ENCODE measurements at places on chromosomes 7 and 10.

- no peak for DNase-seq
Observed at GRCh38 chr10:92203919-92204623, 86.8 kb downstream of the CPEB3 start.

DNA sequence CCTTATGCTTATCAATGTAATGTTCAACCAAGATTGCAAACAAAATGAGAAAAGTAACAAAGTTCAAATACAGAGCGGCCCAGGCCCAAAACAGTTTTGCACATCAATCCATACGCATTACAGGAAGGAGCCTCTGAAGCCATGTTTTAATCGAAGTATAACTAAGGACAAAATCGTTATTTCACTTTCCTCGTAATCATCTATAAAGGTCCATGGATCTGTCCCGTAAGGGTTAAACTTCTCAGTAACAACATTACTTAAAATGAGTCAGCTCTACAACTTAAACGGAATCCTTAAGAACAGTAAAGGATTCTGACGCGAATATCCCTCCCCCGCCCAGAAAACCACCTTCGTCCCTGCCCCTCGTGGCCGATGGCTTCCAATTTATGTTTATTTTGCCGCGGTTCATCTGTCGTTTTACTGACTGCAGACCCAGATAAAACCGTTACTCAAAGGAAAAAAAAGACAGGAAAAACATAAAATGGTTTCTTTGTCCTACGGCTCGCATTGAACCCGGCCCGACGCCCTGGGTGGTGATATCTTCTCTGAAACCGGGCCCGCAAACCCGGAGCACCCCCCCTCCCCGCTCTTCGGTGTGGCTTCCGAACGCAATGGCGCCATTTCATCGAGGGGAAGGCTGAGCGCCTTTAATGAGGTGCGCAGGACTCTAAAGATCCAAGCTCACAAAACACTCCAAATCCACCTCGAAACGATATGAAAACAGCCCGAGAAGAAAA lies 1.1 kb downstream of the HNRNPA2B1 start:
- no peak for DNase-seq

DNA sequence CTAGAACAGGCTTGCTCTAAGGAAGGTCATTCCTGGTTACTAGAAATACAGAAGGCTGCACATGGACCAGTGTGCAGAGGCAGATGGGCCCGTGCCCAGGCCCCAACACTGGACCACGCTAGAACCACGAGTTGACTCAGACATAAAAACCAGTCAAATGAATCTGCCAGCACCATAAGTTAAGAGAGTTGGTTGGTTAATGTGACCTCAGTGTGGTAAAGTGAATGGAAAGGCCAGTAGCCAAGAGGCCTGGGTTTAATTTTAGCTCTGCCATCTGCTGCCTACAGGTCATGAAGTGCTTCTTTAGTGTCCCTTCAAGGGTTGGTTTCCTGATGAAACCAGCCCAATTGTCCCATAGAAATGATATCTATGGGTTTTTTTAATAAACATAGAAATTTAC lies 329.6 kb upstream of the NRP1 start:
- no peak for DNase-seq

GRCh38 chr7:113246738-113247137 lies 128.4 kb upstream of the SMIM30 start:
- no peak for DNase-seq

GRCh38 chr10:13942035-13942434 lies 355.3 kb downstream of the PRPF18 start:
- DNase-seq = no peak
